Stimulated activated CD4-positive, alpha-beta T cell treated with anti-CD3 and anti-CD28 coated beads, TNF-alpha, amount 100 ng/mL, for 4 hours (primary cell): ENCODE measurements at places on chromosomes 7 and 10.

DNA sequence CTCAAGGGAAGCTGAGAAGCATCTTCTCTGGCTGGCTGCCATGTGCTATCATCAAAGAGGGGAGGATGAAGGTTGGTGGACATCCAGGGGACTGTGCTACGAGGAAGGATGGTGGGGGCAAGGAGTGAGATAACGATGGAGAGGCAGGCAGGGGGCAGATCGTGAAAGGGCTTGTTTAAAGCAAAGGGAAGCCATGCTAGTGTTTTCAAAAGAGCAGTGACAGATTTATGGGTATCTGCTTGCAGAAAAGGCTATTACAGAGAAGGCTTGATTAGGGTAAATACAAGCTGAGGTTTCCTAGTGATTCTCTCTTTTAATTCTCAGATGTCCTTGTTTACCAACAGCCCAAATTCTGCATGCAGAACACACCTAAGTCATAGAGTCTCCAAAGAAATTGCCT lies 88.9 kb upstream of the MKX start:
- DNase-seq: no peak

GRCh38 chr7:96838481-96838880 lies 128.8 kb upstream of the SEM1 start:
- DNase-seq: no peak

GRCh38 chr10:62054830-62055229 lies 153.3 kb downstream of the ARID5B start:
- no peak for DNase-seq

DNA sequence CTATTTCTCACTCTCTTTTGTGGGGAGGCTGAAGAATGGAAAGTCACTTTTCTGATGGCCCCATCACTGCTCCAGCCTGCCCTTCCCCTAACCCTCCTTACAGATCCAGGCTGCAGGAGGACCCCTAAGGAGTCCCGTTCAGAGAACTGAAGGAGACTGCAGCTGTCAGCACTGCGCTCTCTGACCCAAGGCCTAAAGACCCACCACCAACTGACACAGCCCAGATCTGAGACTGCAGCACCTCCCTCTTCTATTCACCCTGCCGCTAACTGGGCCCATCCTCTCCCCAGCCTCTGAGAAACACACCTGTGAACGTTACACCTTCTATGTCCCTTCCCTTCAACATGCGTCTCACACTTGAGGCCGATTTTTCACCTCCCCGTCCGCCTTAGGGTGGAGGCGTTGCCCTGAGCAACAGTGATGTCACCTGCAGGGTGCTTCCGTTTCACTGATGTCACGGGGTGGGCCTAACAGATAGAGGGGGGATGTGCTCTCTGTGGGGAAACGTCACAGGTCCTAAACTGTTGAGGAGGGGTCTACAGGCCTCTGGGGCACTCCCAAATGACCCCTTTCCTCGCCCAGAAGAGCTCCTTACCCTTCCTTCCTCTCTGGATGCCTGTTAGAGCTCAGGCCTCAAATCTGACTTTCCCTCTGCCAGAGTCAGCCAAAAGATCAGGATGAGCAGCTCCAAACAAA lies 5.1 kb downstream of the ITPRIP start:
- DNase-seq: no peak

DNA sequence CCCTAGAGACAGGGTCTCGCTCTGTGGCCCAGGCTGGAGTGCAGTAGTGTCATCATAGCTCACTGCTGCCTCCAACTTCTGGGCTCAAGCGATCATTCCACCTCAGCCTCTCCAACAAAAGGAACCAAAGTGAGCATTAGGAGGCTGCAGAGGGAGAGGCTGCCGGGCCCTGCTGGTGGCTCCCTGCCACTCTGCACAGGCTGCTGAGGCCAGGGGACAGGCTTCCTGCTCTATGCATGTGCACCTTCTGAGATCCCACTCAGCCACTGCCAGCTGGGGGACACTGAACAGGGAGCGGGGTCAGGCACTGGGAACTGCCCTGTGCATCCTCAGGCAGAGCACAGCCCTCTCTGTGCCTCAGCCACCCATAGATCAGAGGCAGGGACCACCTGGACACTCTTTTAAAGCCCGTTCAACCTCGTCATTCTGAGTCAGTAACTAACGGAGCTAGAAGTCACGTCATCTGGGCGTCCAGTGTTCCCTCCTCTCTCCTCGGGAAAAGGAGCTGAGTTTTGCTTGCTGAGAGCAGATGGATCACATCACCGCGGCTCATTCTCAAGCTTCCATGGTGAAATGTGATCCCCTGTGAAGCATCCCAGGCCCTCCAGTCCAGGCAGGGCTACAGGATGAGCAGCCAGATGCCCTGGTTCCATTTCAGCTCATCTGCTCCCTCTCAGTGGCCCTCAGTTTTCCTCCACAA lies 109.6 kb downstream of the MYL10 start:
- DNase-seq: no peak

- no peak for DNase-seq
Measured at GRCh38 chr7:21305455-21306235, 122.2 kb upstream of the SP4 start.

GRCh38 chr10:22911889-22912762 lies 15.7 kb upstream of the ARMC3 start:
- DNase-seq: no peak

- no peak for DNase-seq
Measured at GRCh38 chr7:155369766-155370165, 72.1 kb downstream of the INSIG1 start.

GRCh38 chr10:608331-609261 lies 80.9 kb downstream of the DIP2C start:
- no peak for DNase-seq

DNA sequence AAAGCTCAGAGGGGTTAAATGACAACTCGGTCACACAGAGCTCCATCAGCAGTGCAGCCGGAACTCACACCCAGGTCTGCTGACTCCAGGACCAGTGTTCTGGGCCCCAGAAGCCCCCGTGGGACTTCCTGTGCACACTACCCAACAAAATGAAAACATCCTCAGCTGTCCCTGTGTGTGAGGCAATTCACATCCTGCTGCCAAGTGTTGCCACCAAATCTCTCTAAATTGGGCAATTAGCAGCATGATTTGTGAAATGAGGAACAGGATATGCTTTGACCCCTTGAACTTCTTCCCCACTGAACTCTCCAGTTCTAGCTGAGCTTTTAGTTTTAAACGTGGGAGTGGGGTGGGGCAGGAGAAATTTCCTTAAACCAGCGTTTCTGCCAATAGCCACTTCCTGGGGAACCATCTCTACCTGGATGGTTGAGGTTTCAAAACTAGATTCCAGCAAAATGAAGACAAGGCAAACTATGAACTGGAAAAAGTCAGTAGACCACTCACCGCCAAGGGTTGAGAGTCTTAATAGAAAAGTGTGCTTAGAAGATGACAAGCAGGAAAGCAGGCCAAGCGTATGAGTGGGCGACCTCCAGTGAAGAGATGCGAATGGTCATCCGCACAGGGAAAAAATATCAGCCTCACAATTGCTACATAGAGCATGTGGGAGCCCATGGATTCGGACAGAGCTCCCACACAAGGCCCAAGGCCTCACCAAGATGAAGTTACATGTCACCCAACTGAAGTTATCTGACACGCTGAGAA lies 51.9 kb upstream of the CHST15 start:
- no peak for DNase-seq

DNA sequence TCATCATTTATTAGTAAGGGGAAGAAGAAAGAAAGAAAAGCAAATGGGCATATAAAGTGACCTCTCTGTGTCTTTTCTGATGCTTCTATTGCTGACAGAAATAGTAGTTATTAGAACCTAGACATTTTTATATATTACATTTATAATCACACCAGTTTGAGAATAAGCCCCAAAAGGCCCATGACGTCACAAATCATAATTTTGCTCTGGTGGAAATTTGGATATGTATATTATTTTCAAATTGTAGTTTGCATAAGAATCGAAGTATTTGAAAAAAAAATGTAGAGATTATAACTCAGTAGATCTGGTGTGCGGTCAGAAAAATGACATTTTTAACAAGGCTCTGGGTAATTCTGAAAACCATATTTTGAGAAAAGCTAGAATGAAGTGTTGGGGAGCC lies 101.2 kb upstream of the STEAP1 start:
- no peak for DNase-seq

- no peak for DNase-seq
Measured at GRCh38 chr7:34138483-34138882, 233.1 kb downstream of the BMPER start.

DNA sequence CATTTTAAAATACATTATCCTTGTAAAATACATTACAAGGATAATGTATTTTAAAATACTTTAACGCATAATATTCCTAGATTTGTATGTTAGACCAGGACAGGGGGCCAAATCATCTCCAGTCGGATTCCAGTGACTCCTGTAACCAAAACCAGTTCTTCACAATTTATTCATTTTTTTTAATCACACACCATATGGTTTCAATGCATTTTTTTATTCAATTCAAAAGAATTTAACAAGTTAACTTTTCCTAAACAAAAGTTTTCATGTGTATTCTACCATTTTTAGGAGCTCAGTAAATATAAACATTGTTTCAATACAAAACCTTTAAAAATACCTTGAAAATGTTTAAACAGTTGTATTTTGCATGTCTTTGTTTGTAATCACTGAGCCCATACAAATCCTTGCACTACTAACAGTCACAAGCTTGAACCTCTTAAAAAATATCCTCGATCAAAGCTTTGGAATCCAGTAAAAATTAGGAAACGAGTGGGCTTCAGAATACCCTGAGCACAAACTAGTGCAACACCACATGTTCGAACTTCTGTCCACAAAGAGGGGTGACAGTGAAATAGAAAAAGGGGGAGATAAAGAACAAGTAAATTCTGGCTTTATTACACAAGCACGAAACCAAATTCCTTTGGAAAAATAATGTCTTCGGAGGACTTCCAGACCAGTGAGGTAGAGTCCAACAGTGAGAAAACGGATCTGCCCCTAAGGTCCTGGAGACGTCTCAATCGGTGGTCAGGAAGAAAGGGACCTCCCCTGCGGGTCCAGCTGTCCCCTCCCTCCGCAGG lies 1.6 kb downstream of the CCDC71L start:
- DNase-seq: no peak

DNA sequence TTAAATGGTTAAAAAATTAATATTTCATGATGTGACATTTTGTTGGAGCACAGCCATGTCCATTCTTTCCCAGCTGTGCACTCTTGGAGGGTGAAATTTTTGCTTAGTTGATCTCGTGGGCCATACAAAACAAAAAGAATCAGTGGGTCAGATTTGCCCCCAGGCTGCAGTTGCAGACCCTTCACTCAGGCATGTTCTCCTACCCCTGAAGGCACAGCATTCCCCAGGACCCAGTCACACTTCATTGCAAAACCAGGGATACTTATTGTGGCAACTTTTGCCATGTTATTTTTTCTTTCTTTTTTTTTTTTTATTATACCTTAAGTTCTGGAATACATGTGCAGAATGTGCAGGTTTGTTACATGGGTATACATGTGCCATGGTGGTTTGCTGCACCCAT lies 6.0 kb downstream of the TAS2R40 start:
- no peak for DNase-seq

DNA sequence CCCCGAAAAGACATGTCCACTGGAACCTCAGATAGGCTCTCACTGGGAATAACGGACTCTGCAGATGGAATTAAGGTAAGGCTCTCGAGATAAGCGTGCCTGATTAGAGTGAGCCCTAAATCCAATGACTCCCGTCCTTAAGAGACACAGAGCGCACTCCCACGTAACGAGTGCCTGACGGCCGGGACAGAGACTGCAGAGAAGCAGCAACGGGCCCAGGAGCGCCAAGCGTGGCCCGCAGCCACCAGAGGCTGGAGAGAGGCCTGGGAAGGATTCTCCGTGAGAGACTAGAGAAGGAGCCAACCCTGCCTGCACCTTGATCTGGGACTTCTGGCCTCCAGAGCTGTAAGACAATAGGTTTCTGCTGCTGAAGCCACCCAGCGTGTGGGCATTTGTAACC lies 20.0 kb upstream of the TNRC18 start:
- no peak for DNase-seq

DNA sequence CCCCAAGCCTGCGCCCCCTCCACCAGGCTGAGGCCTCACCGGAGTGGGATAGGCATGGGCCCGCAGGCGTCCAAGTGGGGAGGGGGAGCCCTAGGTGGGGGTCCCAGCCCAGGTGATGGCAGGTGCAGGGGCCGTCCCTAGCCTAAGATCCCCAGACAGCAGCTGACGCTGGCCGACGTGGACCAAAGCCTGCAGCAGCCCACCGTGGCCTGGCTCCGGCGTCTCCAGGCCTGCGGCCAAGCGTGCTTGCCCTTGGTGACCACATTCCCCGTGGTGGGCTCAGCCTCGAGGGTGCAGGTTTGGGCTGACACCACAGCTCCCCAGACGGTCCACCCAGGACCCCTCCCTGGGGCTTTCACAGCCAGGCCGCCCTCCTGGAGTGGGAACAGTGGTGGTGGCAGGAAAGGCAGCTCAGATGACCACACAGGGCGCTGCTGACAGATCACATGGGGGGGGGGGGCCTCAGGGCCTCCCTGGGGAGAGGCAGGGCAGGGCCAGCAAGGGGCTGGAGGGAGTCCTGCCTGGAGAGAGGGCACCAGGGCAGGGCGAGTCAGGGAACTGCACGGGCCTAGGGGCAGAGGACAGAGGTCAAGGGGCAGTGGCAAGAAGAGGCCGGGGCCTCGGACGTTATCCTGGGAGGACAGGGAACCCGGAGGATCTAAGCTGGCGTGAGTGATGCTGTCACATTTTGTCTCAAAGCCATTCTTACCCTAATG lies 767 bp upstream of the ADAM8 start:
- no peak for DNase-seq

DNA sequence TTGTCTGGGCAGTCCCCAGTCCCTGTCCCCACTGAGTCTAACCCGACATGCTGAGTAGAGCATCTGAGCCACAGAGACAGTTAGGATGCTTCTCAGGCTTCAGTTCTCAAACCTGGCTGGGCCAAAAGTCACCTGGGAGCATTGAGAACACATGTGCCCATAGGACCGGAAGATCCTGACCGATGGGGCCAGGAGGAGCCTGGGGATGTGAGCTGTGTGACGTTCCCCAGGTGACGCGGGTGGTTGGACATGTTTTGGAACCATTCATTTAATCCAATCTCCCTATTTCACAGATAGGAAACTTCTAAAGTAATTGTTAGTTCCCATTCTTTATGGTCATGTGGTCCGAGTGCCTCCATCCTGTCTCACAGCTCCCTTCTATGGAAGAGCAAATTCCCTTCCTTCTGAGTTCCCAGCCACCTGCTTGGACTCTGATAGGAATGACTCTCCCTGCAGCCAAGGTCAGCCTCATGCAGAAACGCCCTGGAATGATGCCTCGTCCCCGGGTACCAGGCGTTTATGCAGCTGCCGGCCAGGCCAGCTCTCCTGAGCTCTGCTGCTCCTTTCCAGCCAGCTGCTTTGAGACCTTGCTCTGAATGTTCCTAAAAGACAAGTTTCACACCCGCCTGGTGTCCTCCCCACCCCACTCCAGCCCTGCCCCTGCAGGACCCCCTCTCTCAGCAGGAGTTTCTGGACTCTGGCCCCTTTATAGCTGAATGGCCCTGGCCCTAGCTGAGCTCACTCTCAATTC lies 166.5 kb upstream of the RHEB start:
- DNase-seq: no peak

GRCh38 chr10:47094636-47095035 lies 183.4 kb downstream of the PTPN20 start:
- no peak for DNase-seq

GRCh38 chr10:8327140-8327423 lies 272.6 kb downstream of the GATA3 start:
- DNase-seq: no peak

- DNase-seq: no peak
Measured at GRCh38 chr10:46544989-46545791, 11.3 kb downstream of the GPRIN2 start.
